ENCODE measurements at places on chromosomes 3 and 15.
A peak's percentile ranks its signal among the peaks of the same experiment; 100 is the strongest.

GRCh38 chr3:129971351-129972052, 3.0 kb upstream of the TRH start:
- DNase-seq: no peak

- peak; percentile 81 for DNase-seq
These were observed 54.4 kb downstream of the FEZF2 start for GRCh38 chr3:62318752-62319569.

- DNase-seq: no peak
These were observed 30.9 kb downstream of the RCN2 start for GRCh38 chr15:76962337-76963013.

GRCh38 chr3:23457697-23458096, 254.6 kb downstream of the UBE2E2 start:
- no peak for DNase-seq

- DNase-seq: peak; percentile 54
These were observed 11.2 kb downstream of the TGM4 start for GRCh38 chr3:44885618-44886017.

DNA sequence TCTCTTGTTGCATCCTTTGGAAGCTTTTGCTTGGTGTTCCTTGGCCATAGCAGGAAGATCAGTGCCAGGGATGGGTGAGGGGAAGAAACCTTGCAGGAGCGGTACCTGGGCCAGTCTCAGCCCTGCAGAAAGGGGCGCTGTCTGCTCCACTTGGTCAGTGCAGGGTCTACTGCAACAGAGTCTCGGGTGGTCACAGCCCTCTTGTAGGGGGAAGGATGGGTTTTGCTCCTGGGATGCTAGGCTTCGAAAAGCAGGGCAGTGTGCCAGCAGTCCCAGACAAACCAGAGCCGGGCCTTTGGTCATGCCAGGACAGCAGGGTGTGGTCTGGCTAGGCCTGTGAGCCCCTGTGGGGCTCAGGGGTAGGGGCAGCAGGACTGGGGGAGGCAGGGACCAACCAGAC, 186.7 kb downstream of the APBA2 start:
- no peak for DNase-seq

GRCh38 chr15:77464129-77464865, 43.6 kb downstream of the HMG20A start:
- DNase-seq: no peak

DNA sequence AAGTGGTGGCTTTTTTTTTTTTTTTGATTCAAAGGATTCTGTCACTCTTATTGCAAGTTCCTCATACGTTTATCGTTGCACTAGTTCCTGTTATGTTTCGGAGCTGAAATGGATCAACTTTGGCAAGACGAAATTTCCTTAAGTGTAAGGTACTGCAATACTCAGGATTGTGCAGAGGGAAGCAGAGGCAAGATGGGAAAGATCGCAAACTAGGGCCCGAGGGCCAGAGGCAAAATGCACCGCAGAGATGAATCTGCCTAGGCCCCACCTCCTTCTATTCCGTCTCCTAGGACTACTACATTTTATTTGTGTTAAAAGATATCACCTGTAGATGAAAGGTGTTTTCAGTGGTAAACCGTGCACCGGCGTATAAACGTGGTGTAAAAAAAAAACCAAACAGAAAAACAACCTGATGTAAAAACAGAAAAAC, 331 bp downstream of the RNU6-1 start:
- DNase-seq: peak; percentile 73

- no peak for DNase-seq
These were observed 161.9 kb upstream of the ATP11B start for GRCh38 chr3:182631183-182632076.

DNA sequence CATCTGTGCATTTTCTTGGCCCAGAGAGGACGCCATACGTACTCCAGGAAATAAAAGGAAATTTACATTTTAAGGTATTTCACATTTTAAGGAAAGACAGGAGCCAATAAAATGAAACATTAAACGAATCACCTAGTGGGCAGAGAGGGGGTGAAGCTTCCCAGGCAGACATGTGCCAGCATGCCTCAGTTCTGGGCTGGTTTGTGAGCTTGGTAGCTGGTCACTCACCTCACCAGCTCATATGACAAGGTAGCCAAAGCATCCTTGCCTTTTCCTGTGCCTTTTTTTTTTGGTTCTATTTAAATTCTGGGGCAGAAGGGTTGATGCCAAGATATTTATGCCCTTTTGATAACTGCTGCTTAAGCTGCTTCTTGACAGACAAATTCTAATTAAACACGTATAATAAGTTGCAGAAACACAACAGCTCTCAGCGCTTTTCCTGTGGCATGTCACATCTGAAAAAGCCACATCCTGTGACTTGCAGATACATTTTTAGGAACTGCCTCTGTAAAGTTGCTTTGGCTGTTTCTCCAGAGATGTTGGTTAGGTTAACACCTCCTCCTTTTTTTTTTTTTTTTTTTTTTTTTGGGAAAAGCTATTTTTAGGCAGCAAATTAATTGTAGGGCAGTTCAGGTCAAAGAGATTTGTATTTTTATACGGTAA, 218.6 kb downstream of the PDCD6IP start:
- DNase-seq: peak; percentile 72

DNA sequence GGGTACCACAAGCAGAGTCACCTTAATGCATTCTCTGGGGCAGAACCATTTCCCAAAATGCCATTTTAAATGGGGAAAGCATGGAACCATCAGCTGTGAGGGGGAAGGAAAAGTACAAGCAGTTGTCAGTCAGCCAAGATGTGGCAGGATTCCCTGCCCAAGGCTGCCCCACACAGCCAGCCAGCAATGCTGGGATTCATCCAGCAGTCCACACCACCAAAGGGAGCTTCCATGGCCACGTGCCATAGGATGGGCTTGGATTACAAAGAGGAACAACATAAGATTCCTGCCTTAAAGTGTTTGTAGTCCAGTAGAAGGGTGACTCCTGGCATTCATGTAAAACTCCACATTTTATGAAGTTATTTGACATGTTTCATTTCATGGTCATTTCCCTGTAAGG, 233.3 kb downstream of the SHOX2 start:
- no peak for DNase-seq

- peak; percentile 50 for DNase-seq
These were observed 5.8 kb upstream of the DBR1 start for GRCh38 chr3:138180375-138181029.

GRCh38 chr15:33154351-33155166, 40.0 kb downstream of the FMN1 start:
- DNase-seq: peak; percentile 20

DNA sequence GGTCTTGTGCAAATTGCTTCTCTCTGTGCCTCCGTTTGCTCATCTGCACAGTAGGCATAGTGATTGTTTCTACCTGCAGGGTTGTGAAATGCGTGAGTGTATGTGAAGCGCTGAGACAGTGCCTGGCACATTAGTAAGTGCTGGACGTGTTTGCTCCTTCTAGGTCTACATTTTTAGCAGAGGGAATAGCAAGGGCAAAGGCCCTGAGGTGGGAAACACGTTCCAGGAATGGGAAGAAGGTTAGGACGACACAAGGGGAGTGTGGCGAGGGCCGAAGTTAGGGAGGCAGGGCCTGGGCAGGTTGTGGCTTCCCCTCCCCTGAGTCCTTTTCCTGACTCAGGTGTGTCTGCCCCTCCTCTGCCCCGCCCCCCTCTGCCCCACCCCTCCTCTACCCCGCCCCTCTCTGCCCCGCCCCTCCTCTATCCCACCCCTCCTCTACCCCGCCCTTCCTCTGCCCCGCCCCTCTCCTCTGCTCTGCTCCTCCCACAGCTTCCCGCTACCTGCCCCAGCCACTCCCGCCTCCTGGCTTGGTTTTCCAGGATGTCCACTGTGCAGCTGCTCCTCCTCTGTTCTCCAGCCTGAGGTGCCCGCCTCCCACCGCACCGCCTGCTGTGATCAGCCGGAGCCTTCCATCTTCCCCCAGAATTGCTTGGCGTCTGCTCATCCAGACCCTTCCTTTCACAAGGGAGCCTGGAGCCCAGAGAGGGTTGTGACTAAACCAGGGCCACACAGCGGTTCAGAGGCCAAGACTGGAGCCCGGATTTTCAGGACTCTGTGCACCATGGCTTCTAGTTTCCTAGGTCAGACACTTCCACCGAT, 31.1 kb upstream of the SMAD6 start:
- peak; percentile 28 for DNase-seq

DNA sequence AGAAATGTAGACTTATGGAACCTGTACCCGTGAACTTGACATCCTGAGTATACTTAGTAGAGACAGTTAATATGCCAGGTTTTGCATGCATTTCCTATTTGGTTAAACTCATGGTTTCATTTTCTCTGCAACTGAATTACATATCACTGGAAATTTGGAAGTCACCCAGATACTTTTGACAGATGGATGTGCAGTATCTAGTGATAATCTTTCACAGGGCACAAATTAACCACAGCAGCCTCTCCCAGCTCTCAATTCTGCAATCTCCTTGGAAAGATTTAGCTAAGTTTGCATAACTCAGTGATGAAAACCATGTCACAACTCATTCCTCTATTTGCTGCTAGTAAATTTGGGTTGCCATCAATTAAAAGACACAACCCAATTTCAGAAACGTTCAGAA, 162.3 kb upstream of the TPM1 start:
- DNase-seq: no peak

GRCh38 chr3:183283886-183284285, 30.8 kb downstream of the B3GNT5 start:
- no peak for DNase-seq

DNA sequence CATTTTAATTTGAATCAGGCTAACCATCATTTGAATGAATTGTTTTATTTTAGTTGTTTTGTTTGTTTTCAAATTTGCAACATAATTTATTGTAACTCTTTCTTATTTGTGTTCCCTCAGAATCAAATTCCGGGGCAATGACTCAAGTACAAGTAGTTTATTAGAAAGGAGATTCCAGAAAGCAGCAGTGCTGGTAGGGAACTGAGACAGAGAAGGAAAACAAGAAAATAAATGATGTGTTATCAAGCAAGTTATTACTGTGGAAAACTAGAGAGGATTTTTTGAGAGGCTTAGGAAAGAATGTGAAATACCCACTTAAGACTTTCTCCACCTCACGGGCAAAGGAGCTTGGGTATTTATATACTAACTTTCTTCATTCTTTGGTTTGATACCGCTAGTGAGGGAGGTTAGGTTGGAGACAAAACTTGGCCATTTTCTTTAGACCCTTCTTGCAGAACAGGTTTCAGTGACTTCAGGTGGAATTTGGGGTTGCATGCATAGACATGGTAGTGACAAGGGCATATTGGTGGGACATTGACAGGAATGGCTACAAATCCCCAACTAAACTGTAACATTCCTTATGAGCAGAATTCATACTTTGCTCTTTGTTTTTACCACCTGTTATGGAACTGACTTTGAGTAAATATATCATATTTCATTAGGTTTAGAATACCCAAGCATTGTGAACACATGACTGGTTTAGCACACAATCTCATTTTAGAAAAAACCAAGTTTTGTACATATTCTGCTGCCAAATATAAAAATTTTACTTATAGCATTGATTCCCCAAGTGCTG, 254.3 kb downstream of the ZBBX start:
- no peak for DNase-seq

GRCh38 chr3:139689122-139689521, 11.3 kb upstream of the NMNAT3 start:
- DNase-seq: no peak

- DNase-seq: no peak
These were observed 3.3 kb upstream of the CCDC174 start for GRCh38 chr3:14647976-14648955.

DNA sequence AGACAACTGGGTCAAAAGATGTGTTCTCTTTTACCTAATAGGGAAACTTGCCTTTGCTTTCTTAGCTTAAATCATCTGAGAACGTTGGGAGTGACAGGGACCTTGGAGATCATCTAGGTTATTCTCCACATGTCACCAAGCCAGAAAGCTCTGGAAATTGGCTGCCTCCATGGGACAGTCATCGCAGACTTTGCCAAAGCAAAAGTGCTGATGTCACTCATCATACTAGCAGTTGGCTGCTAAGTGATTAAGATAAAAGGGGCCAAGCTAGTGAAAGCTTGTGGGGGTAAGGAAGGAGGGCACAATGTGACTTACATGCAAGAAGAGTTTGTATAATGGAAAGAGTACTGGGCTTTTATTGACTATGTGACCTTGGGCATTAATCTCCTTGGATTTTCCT, 198.0 kb upstream of the PFN2 start:
- DNase-seq: no peak

GRCh38 chr3:177610686-177611633, 413.7 kb upstream of the TBL1XR1 start:
- no peak for DNase-seq

- no peak for DNase-seq
These were observed 148.8 kb upstream of the NDN start for GRCh38 chr15:23835953-23836352.

GRCh38 chr15:93261845-93262244, 172.8 kb upstream of the RGMA start:
- no peak for DNase-seq

DNA sequence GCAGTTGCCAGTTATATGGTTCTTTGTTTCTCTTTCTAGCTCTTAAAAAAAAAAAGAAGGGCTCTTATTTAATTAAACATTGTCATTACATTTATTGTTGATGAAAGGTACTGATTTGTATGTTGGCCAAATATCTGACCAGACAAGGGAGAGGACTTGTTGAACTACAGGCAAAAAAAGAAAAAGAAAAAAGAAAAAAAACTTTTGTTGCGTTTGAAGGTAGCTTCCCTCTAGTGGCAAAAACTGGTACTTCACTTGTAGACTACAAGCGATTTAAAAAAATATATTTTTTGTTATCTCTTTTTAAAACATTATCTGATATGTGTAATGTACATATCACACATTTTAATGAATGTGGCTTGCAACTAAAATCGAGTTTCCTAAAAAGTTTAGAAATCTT, 280.6 kb downstream of the ROBO2 start:
- DNase-seq: peak; percentile 46

DNA sequence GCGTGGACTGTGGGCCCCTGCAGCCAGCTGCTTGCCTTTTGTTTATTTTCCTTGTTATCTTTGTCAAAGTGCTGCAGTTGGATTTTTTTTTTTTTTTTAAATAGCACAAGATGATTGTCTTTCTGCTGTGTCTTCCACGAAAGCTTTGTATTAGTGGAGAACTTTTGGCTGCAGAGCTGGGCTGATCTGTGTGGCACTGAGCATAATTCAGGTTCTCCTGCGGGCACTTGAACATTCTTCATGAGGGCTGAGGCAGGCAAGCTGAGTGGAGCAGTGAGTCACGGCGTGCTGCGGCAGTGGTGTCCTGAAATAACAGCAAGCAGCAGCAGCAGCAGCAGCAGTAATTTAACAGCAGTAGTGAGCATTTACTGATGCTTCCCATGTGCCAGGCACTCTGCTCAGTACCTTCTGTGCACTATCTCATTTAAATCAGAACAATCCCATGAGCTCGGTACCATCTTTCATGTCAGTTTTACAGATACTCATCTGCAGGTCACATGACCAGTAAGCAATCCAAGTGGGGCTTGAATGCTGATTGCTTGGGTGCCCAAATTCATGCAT, 45.8 kb downstream of the MITF start:
- no peak for DNase-seq

- peak; percentile 25 for DNase-seq
These were observed 126.8 kb upstream of the CPNE4 start for GRCh38 chr3:132161608-132162007.
